Fibroblast of skin of right quadriceps (primary cell): ENCODE measurements at places on chromosomes 3 and 15.

DNA sequence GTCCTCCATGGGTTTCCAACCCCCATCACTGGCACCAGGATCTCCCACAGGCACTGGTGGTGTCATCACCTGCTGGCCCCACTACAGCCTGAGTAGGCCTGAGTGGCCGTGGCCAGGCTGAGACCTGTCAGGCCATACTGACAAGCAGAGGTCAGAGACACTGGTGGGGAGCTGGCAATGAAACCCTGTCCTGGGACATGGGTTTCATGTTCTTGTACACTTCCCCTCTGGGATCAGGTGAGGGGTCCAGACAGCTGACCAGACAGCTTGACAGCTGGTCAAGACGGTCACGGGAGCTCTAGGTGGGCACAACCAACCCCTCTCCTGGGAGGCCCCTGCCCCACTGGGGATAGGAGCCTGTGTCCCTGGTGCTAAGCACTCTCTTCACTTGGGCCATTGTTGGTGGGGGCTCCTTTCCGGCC, 13.1 kb downstream of the ZBTB47 start:
- no peak for DNase-seq

DNA sequence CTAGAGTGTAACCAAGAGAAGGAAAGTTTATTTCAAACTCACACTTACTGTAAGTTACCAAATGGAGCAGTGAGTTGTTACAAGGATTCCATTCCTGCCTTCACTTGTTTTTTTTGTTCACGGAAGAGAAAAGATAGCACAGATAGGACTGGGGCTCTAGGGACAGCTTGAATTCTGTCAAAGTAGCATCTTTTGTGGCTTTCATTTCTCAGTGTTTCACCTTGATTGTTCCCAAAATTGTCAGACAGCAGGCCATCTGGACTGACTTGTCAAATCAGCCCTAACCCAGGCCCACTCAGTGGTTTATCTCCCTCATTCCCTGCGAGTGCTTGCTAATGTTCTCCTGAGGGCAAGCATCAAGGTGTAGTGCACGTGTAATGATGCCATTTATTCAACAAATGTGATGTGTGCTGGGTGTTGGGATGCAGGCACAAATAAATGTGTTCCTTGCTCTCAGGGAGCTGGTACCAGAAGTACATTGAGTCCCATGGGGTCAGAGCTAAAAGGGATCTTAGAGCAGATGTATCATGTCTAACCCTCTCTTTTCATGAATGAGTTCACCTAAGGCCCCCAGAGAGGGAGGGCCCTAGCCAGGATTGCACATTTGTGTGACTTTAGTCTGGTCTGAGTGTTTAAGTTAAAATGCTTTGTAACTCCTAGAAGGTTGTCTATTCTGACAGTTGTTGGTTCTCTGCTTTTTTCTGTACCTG, 49.1 kb downstream of the PDHB start:
- DNase-seq = peak; percentile 13

GRCh38 chr3:151119188-151119587, 33.7 kb downstream of the MED12L start:
- DNase-seq = no peak

DNA sequence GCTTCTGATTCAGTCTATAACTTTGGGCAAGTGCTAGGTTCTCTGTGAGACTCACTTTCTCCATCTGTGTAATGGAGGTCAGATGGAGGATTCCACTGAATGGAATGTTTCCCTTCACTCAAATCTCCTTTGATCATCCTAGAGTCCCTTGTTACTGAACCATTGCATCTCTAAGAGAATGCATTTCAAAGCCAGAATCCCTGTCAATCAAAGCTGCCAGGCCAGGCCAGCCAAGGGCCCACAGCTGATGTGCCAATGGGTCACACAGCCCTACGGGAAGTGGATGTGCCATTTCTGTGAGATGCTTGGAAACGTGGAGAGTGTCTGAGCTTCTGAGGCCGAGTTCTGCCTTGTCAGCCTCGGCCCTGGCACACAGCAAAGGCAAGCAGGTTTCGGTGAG, 32.4 kb downstream of the SCN5A start:
- no peak for DNase-seq

GRCh38 chr3:113165841-113166240, 45.5 kb upstream of the BOC start:
- no peak for DNase-seq

DNA sequence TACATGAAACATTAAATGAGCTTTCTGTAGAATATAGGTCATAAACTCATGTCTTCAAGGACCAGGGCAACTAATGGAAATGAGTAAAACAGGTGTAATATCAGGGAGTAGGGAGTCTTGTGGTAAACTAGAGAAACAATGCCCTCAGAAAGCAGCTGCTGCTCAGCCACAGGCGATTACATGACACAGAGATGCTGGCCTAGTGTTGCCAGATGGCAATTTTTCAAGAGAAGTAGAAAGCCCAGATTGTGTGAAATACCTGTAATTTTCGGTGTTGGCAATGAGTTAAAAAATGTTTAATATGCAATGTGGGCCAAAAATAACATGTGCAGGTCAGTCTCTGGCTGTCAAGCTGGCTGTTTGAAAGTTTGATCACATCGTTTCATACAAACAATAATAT, 23.4 kb downstream of the NCEH1 start:
- no peak for DNase-seq

- no peak for DNase-seq
Measured at GRCh38 chr3:190619761-190620160, 105.9 kb downstream of the IL1RAP start.

DNA sequence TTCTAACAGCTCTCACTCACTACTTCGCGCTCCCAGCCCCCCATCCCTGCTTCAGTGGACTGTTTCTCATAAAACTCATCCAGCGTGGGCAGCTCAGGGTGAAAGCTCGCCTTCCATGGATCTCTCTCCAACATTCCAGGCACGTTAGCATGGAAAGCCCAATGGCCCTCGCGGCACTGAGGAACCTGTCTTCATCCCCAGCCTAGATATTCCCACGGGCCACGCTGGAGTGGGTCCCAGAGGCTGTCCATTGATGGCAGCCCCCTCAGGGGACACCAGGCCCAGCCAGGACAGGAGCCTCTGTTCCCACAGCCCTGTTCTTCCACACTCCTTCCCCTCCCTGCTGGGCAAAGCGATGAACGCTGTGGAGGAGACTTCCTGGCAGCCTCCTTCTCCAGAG, 121.1 kb downstream of the SEC22A start:
- DNase-seq = no peak

- no peak for DNase-seq
Measured at GRCh38 chr3:128950223-128950938, 43.5 kb downstream of the CFAP92 start.

DNA sequence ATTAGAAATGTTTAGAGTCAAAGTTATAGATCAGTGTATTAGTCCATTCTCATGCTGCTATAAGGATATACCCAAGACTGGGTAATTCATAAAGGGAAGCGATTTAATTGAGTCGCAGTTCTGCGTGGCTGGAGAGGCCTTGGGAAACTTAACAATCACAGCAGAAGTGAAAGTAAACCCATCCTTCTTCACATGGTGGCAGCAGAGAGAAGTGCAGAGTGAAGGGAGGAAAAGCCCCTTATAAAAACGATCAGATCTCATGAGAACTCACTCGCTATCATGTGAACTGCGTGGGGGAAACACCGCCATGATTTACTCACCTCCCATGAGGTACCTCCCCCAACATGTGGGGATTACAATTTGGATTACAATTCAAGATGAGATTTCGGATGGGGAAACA, 871.5 kb downstream of the DIPK2A start:
- no peak for DNase-seq

- peak; percentile 61 for DNase-seq
Measured at GRCh38 chr15:39431376-39431775, 149.5 kb upstream of the THBS1 start.

- DNase-seq = no peak
Measured at GRCh38 chr3:94066506-94067500, 3.9 kb downstream of the NSUN3 start.

DNA sequence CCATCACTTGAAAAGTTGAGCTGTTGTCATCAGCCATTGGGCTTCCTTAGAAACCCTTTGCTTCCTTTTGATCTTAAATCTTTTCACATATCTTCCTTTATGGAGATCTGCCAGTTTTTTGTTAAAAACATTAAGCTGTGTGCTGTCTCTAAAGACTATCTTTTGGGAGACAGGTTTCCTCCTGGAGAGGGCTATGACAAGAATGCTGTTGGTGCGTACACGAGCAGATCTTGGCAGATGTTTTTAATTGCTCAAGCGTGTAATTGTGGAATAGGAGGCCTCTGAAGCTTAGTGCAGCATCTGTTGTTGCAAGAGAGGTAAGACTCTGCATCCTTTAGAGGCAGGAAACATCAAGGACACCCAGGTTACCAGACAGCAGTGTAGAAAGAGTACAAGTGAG, 56.8 kb downstream of the PHLDB2 start:
- peak; percentile 72 for DNase-seq

GRCh38 chr3:119350114-119350513, 55.9 kb downstream of the ARHGAP31 start:
- DNase-seq = no peak

- DNase-seq = no peak
Measured at GRCh38 chr3:189632242-189632641, 1.1 kb downstream of the TP63 start.

DNA sequence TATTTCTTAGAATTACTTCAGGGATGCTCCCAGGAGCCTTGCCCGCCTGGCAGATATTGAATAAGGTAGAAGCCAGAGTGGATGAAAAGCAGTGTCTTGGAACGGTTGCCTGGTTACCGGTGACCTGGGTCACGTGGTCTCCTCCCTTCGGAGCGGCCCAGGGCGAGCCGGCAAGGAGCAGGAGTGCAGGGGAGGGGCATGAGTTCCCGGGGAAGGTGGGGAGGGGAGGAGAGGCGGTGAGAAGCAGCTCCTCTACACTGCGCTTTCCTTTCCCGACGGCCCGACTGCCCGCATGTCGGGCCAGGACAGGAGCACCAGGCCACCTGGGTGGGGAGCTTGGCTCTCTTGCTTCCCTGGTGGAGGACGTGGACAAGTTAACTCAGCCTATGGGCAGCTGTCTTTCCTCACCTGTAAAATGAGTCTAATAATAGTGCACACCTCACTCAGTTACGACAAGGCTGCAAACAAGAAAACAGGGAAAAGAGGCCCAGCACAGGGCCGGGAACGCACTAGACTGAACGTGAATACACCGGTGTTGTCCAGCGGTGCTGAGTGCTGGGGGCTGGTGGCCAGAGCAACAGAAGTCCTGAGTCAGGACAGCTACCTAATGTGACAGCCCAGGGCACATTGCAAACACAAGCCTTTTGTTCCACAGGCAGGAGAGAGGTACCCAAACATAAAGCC, 198.3 kb downstream of the ADAMTS9 start:
- DNase-seq = peak; percentile 7

- no peak for DNase-seq
Measured at GRCh38 chr3:197787412-197787811, 3.6 kb upstream of the LRCH3 start.

GRCh38 chr3:55937301-55937700, 450.2 kb upstream of the WNT5A start:
- no peak for DNase-seq

DNA sequence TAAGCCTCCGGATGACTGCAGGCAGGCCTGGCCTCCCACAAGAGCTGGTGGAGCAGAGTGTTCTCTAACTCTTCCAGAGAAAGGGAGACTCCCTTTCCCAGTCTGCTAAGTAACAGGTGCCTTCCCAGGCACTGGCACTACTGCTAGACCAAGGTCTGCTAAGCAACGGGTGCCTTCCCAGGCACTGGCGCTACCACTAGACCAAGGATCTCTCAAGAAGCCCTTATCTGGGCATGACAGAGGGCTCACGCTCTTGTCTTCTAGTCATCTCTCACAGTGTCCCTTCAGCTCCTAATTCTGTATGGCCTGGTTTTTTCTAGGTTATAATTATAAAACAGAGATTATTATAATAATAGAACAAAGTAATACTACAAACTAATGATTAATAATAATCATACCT, 27.8 kb downstream of the MYL3 start:
- DNase-seq = no peak

DNA sequence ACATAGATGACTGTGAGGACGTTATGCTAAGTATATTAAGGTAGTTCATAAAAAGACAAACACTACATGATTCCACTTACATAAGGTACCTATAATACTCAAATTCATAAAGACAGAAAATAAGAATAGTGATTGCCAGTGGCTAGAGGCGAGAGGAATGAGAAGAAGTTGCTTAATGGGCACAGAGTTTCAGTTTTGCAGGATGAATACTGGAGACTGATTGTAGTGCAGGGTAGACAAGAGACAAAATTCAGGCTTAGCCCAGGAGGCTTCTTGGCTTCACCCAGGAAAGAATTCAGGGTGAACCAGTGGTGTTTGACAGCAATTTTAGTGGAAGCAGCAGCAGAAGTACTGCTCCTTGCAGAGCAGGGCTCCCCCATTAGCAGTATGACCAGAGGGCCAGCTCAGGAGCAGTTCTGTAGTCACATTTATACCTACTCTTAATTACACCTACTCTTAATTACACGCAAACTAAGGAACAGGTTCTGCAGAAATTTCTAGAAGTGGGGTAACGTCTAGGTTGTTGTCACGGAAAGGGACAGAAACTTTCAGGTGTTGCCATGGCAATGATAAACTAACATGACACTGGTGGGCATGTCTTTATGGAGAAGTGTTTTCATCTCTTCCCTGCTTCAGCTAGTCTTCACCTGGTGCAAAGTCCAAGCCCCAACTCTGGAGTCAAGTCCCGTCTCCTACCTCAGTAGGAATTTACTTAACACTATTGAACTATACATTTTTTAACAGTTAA, 55.2 kb downstream of the TBL1XR1 start:
- no peak for DNase-seq

DNA sequence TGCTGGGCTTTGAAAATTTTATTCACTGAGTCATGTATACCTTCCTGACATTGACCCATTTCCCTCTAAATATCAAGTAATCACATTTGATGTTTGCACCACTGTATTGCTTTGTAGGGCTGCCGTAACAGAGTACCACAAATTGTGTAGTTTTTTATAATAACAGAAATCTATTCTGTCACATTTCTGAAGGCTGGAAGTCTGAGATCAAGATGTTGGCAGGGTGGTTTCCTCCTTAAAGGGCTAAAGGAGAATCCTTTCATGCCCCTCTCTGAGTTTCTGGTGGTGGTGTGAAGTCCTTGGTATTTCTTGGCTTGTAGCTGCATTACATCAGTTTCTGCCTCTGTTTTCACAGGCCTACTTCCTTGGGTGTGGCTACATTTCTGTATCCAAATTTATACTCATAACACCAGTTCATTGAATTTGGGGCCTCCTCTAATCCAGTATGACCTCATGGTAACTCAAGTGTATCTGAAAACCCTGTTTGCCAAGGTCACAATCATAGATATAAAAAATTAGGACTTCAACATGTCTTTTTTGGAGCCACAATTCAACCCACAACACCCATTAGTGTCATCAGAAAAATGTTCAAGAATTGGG, 29.1 kb upstream of the ST6GAL1 start:
- DNase-seq = peak; percentile 28

GRCh38 chr15:40008061-40008765, 30.8 kb downstream of the SRP14 start:
- DNase-seq = no peak

GRCh38 chr15:67832031-67832551, 6.8 kb downstream of the SKOR1 start:
- peak; percentile 13 for DNase-seq
